ENCODE measurements at places on chromosomes 4 and X.

DNA sequence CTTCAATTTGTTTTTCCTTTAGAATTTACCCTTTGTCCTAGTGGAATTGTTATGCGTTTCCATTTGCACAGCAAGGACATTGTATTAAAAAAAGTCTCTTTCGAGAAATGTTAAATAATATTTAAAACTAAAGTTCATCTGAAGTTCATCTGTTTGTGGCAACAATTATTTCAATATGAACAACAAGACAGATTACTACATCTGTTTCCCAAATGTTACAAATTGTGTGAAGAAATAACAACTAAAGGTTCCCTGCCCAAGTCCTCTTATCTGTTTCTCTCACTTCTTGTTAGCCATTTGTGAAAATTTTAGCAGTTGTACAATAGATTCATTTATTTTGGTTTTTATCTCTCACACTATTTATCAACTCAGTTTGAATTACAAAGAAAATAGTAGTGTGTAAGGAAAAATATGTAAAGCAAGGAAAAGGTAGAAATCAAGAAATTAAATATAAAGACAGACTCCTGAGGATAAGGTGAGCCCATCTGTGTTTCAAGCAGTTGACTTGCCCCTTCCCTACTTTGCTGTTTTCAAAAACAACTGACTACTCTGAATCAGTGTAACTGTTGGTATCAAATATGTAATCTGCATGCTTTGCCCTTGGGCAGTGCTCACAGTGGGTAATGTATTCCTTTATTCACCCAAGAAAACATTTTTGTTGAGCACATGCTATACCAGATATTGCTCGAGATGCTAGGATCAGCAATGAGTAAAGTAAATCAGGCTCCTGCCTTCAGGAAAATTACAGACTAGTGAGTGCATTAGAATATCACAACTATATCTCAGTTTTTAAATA lies 118.9 kb upstream of the PCDH7 start:
- no peak for DNase-seq

DNA sequence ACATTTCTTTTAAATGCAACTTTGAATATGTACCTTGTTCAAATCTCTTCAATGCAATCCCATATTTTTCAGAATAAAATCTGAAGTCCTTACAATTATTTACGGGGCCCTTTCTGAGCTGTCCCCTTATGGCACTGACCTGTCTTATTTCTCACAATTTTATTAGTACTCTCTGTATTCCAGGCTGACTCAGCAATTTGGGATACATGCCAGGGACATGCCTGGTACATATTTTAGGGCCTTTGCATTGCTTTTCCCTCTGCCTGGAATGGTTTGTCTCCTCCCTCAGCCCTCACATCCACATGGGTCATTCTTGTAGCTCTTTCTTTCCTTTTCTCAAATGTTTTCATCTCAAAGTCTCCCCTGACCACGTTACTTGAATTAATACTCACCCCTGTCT lies 172.2 kb upstream of the TECRL start:
- DNase-seq = no peak

- no peak for DNase-seq
These were observed 83.8 kb downstream of the EGF start for GRCh38 chr4:109996526-109996925.

- DNase-seq = no peak
These were observed 921.9 kb upstream of the DIAPH2 start for GRCh38 chrX:95762716-95763115.

DNA sequence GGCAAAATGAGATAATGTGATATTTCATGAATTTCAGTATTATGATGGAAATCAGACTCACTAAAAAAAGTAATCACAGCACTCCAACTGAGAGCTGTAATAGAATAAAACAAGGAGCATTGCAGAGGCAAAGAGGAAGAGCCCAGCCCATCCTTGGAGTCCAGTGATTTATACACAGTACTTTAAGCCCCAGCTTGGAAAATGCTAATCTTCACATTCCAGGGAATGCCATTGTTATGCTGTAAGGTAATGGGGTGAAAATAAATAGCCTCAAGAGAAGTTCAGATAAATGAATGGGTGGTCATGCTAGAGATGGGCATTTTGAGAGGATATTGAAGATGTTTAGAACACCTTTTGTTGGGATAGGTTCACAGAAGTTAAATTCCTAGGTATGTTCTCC lies 190.3 kb upstream of the TAPT1 start:
- no peak for DNase-seq

DNA sequence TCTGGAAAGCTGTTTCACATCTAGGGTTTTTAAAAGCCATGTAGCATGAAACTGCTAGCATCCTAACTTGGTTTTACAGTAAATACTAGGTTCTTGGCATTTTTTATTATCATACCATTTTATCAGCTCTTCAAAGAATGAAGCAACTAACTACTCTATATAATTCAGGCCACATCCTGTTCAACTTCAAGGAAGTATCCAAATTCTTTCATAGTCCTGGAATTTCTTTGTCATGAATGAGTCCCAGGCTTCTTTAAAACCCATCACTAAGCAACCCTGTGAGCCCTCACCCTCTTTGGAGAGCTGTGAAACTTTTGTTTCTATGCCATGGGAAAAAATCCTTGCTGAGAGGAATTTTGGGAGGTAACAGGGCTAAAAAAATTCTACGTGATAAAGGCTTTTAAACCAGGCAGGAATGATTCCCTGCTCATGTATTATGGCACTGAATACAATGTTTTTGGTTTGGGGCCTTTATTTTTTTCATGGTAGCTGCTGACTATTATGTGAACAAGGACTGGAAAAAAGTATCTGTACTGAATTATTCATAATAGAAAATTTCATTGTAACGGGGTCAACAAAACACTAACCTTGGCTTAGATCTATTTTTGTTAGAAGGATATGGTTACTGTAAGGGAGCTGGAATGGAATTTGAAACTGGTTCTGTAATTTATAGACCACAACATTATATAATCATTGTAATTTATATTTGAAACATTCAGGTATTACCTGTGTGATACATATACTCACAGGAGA lies 164.9 kb downstream of the DCTD start:
- DNase-seq = no peak

DNA sequence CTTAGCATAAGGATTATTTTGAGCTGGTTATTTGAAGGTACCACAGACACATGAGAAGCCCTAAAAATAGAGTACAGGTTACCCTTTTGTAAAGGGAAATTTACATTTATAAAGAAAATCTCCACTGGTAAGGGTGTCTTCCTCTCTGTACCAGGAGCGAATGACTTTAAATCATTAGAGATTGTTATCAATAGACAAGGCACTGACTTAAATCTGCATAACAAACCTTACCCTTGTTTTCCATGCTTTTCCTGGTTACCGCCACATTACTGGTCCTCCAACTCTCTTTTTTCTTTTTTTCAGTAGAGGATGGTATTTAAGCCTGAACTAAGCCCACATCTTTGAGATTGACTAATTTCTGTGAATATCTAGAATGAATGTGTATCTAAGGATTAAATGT lies 129.8 kb downstream of the SLC7A11 start:
- no peak for DNase-seq

DNA sequence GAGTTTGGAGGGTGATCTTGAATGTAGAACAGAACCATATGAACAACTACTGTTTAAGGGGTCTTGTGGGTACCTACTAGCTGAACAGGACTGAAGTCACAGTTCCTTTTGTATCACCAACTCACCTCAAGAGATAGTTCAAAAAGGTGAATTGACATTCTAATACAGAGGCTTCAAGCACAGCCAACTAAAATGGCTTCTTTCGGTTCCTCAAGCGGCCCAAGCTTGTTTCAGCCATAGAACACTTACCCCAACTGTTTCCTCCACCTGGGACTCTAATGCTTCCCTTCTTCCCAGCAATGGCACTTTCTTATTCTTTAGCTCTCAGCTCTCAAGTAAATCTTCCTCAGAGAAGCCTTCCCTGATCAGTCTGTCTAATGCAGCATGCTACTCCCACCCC lies 277.5 kb upstream of the GK2 start:
- no peak for DNase-seq

DNA sequence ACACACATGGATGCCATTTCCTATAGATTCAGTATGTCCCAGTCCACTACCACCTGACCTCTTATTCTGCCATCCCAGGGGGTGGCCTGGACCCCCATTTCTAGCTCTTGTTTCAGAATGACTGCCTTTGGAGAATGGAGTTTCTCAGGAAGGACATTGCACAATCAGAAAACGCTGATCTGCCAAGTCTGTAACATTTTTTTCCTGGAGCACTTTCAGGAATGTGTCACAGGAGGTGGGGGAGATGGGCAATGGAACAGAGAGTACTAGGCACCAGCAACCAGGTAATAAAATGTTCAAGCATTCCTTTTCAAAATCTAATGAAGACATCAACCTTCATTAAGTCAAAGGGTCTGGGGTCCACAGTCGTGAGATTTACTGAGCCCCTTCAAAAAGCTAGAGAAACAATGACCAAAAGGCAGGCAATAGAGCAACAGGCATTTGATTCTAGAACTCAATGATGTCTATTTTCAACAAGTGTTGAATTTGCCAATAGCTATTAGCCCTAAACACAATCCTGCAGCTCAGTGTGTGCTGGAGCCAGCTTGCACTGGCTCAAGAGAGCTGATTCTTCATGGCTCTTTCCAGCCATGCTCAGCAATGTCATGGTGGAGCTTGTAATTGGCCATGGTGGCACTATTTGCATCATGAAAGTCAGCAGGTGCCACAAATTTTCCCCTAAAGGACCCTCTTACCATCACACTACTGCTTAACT lies 87.1 kb downstream of the KDR start:
- DNase-seq = no peak

- no peak for DNase-seq
These were observed 10.3 kb downstream of the SRPX2 start for GRCh38 chrX:100654261-100654660.

GRCh38 chr4:100574607-100575006 lies 56.8 kb upstream of the EMCN start:
- DNase-seq = no peak

DNA sequence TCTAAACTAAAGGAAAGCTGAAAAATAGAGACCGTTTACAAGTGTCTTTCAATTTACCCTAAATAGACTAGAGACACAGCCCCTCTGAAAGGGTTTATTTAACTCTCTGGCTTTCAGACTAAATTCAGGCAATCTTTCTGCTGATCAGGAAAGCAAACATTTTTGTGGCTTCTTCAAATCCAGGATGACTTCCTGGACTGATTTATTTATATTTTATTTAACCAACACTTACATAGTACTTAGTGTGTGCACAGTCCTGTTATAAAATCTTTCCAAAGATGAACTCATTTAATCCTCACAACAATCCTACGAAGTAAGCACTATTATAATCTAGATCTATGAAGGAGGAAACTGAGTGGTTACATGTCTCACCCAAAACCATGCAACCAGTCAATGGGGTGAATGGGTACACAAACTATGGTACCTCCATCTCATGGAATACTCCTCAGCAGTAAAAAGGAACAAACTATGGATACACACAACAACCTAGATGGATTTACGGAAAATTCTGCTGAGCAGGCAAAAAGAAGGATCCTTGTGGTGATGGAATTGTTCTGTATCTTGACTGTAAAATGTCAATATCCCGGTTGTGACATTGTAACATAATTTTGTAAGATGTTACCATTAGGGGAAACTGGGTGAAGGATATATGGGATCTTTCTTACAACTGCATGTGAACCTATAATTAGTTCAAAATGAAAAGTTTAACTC lies 64.1 kb upstream of the MAMLD1 start:
- DNase-seq = no peak

- DNase-seq = no peak
These were observed 4.3 kb downstream of the DMD start for GRCh38 chrX:33207056-33207455.

DNA sequence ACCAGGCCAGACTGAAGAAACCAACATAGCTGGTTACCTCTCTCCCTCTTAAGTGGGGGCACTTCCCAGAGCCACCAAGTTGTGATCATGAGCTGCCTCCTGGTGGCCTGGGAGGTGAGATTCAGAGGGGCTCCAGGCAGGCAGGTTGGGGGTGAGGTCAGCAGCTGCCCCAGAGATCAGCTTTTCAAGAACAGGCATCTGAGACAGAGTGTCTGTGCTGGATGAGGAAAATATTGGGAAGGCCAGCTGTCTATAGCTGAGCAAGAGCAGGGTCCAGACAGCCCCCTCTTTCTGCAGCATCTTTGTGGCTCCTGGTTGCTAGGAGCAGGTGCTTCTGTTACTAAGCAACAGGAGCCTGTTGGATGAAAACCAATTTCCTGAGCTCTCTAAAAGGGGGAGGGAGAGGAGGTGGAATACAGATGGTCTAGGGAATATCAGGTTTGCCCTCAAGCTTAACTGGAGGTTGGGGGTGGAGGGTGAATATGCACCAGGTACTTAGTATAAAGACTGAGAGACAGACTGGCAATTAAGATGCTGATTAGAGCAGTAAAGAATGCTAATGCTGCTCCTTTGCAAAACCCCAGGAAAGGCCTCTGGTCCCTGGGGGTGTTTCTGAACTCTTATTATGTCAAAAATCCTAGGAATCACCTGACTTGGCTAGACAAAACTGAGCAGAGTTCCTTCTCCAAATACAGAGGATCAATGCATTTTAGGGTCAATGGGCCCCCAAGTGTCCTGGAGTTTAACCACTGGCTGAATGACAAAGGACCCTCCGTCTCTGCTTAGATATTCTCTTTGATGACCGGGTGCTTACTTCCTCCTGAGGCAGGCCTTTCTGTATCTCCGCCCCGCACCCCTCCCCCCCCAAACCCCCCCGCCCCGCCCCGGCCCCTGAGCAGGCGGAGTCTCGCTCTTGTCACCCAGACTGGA lies 21.4 kb downstream of the ZCCHC13 start:
- no peak for DNase-seq

DNA sequence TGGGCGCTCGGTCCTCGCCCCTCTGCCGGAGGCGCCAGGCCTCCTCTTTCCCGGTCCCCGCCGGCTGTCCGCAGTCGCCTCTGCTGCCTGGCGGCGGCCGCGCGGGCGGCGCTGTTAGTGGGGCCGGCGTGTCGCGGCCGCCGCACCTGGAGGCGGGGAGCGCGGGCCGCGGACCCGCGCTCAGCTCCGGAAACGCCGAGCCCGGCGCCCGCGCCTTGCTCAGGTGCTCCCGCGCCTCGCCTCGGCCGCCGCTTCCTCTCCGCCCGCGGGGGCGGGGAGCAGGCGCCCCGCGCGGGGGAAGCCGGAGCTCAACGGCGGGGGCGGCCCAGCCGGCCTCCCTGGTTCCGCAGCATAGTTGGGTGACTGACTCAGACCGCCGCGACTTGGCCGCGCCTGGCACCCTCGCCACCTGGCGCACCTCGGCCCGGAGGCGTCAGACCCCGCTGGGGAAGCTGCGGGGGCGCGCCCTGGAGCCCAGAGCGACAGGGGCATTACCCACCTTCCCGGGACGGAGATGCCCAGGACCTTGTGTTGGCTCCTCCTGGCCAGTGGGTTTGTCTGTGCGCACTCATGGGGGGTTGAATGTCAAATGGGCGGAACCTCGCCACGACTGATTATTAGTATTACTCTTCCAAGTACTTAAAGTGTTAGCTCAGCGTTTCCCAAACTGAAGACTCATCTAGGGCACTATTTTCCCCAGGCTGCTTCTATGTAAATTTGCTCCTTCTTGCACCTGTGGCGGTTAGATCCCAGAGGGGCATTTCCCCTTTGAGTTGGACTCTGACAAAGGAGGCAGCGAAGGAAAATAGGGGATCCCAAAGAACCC lies at the start of gene ARAP2:
Gene ARAP2, minus strand, starts transcription at position 258 of the 826 bp plus-strand sequence. CDS start 15,028 bp downstream, outside the sequence.
- no peak for DNase-seq

GRCh38 chrX:55710701-55711100 lies 6.8 kb upstream of the RRAGB start:
- DNase-seq = no peak
